Activated naive CD4-positive, alpha-beta T cell treated with Interleukin-2 at 50 U/mL for 16 hours (primary cell): ENCODE measurements at places on chromosomes 3 and 15.

- DNase-seq, result no peak
These were observed 23.8 kb upstream of the ZBED2 start for GRCh38 chr3:111618945-111619344.

DNA sequence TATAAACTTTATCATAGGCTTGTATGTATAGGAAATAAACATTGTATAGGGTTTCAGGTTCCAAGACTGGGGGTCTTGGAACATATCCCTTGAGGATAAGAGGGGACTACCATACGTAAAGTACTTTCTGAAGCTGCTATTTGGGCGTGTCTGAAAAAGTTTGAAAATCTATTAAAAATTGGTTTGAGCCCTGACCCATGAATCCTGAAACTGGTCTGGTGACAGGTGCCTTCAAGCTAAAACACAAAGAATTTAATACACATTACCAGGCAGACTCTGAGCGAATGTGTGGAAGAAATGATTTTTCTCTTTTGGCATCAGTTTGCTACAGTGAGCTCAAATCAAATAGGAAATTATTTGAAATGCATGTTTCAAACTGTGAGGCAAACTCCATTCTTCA, 16.3 kb downstream of the TF start:
- no peak for DNase-seq

GRCh38 chr15:69609176-69609575, 156.6 kb downstream of the RPLP1 start:
- DNase-seq, result no peak

GRCh38 chr3:13308380-13308801, 111.7 kb downstream of the NUP210 start:
- peak; percentile 8 for DNase-seq

GRCh38 chr15:88375234-88375927, 91.8 kb downstream of the MRPL46 start:
- DNase-seq, result no peak

DNA sequence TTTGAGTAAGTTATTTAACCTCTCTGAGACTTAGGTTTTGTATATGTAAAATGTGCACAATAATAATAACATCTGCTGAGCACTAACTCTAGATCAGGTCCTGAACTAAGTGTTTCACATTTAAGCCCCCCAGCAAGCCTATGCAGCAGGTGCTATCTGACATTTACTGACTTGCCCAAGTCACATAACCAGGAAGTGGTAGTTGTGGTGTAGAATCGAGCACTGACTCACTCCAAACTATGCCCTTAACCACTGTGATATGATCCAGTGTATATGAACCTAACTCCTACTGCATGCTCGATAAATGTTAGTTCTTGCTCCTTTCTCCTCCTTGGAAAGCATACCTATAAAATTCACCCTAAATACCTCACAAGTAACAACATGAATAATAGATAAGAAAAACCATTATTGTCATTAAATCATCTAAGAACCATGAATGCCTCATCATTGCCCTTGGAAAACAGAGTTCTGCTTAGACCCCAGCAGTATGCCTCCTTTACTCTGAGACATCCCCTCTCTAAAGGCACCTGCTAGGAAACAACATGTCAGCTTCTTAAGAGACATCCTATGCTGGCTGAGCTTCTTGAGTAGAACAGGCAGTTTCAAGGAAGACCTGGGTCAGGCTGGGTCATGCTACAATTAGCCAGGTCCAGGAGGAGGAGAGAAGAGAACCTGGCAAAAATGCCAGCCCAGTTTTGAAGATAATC, 3.0 kb upstream of the SHC4 start:
- no peak for DNase-seq

- peak; percentile 31 for DNase-seq
These were observed 1.2 kb downstream of the SIDT1 start for GRCh38 chr3:113533534-113533892.

- DNase-seq, result peak; percentile 42
These were observed 20.9 kb downstream of the KAT2B start for GRCh38 chr3:20060974-20061685.

DNA sequence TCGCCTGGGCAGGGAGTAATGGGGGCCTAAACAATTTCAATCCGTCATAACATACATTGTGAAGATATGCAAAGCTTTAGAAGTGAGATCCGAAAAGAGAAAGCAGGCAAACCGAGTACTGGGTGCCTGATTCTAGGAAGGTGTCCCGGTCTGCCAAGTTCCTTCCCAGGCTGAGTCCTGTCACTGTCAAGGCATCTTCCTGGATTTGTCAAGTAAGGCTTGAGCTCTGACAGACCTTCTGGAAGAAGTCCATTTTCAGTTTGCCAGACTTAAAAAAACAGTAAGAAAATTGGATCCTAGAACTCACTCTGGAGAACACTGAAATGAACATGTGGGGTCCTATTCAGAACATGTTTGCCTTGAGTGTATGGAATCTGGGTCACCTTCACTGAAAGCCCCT, 253.9 kb downstream of the RORA start:
- DNase-seq, result no peak

DNA sequence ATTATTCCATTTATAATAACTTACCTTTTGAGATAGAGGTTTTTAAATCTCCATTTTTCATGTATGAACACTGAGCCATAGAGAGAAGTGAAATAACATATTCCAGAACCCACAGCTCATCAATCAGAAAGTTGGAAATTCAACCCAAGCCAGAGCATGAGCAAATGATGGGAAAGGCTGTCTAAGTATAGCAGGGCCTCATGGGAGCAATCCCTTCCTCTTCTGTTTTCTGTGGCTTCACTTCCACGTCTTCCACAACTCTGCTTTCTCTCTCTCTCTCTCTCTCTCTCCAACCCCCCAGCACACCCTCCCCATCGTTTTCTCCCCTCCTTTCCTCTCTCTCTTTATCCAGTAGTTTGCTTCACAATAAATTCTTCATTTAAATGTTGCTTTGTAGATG, 14.8 kb upstream of the IL1RAP start:
- no peak for DNase-seq

- no peak for DNase-seq
These were observed 107.1 kb downstream of the ATG7 start for GRCh38 chr3:11379238-11379823.

GRCh38 chr3:119336823-119337222, 42.6 kb downstream of the ARHGAP31 start:
- no peak for DNase-seq

DNA sequence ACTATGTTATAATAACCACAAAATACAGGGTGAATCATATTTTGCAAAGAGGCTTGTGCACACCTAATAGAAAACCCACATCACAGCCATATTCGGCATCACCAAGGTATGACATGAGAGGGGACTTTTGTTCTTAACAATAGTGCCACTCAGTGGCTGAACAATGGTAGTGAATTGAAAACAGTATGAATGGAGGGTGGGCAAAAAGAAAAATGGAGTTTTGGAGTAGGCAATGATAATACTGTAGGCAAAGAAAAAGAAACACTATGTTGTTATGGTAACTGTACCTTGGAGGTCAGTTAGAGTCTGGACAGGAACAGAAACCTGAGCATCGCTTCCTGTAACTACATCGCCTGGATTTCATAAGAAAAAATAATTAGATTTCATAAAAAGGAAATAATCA, 348.6 kb downstream of the PLCL2 start:
- DNase-seq, result peak; percentile 10

- no peak for DNase-seq
These were observed 4.9 kb downstream of the TMED3 start for GRCh38 chr15:79315623-79316328.

DNA sequence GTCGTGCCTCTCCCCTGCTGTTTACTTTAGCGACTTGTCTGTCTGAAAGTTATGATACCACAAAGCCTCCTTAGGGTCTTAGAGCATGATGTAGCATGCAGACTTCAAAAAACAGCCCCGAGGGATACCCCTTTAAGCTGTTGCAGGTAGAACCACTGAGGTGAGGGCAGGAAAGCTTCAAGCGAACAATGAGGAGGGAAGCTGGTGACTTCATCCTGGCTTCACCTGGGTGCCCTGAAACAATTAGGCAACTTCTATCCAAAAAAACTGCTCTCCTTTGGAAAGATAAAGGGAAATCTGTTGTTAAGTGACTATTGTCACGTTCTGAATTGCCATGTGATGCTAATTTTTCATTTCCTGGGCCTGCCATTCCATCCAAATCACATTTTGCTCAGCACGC, 231.6 kb downstream of the SOX2 start:
- DNase-seq, result no peak

DNA sequence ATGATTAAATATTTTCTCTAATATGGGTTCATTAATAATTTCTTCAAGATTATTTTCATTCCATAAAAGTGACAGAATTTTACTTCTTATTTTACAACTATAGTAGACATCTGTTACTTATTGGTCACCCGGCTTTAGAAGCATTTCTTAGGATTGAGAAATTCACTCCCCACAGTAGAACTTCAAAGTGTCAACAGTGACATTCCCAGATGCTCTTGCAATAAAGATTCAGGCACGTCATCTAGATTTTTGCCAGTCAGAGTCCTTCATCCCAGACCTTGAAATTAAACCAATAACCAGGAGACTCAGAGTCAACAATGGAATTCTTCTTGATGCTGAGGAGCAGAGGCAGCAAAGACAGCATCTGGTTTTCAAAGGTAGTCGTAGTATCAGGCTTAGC, 190.8 kb downstream of the VGLL3 start:
- DNase-seq, result no peak

- DNase-seq, result peak; percentile 68
These were observed 39.6 kb downstream of the TGM4 start for GRCh38 chr3:44913868-44914468.

DNA sequence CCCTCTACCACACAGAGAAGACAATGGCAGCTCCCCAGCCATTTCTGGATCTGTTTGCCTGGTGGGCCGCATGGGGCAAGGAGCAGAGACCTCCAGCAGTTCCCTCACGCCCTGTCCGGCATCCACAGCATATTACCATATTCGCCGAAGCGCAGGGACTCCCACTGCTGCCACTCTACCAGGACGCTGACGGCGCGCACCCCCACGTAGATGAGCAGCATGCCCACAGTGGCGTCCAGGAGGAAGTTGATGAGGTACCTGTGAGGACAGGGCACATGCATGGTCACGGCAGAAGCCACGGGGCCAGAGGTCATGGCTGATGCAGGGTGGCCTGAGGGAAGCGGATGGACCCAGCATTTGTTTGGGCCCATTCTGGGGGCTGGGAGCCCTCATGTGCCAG, 14.8 kb upstream of the MUSTN1 start:
- DNase-seq, result no peak

DNA sequence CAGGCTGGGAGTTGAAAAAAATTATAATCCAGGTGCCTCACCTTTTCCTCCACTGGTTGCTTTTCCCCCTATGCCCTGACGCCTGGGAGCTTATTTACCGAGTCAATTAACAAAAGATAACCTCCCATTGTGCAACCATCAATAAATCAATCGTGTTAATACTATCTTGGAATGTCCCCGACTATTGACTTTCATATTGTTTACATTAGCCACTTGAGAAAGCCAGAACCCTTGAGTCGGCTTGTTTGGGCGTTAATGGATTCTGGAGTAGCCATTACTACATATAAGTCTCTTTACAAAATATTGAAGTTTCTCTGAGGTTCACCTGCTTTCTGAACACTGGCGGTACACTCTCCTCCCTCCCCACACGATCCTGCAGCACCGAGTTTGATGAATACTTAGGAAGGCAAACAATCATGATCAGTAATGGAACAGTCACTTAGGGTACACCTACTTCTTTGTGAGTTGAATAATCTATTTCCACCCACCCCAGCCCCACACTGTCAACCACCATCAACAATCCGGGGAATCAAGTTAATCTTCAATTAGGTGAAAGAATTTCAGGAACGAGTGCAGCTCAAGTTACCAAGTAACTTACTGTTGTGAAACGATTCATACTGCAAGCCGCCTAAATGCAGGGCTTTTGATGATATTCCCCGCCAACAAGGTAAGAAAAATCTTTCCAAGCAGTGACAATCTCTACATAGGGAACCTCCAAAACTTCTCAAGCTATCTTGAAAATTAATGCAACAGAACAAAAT, 159.3 kb upstream of the NR2F2 start:
- DNase-seq, result no peak

DNA sequence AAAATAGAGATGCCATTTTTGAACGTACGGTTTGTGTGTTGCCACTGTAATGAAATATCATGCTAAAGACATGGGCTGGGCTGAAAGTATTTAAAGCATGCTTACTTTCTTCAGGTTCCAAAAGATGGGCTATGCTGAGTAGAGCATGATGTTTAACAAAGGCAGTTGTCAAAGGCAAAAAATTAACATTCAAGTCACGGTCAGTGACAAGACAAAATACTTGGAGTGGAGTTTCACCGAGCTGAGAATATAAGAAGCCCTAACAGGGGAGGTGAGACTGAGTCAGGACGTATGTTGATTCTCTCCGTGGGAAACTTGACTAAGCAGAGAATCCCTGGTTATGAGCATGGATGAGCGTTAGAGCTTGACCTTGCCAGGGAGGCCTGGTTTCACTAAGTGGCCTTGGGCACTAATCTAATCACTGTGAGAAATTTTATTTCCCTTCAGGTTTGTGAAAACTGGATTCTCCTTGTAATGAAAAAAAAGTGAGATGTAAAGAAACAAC, 218.2 kb upstream of the ADAMTS9 start:
- no peak for DNase-seq

DNA sequence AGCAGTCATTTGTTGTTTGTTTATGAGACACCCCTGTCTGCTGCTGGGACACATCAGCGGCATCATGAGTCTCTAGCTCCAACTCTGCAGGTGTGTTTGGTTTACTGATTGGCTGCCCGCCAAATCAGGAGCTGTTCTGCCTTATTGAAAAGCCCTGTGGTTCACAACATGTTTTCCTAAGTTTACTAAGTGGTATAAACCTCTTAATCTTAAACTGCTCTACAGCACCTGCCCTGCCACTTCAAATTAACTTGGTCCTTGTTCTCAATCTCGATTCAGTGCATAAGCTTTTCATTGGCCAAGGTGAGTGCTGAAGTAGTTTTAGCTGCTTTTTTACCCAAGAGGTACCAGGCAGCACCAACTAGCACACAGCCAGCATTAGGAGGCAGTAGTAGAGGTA, 77.8 kb upstream of the WDR72 start:
- no peak for DNase-seq

- DNase-seq, result no peak
These were observed 1182.3 kb downstream of the OTOL1 start for GRCh38 chr3:162678941-162679340.

- DNase-seq, result no peak
These were observed 18.1 kb upstream of the VGLL4 start for GRCh38 chr3:11661827-11662226.

- DNase-seq, result no peak
These were observed 55.0 kb downstream of the CFAP20DC start for GRCh38 chr3:58994746-58995330.

GRCh38 chr3:132268956-132269355, 48.3 kb upstream of the ACP3 start:
- no peak for DNase-seq

GRCh38 chr3:56790016-56790821, 11.5 kb downstream of the ARHGEF3 start:
- peak; percentile 17 for DNase-seq

DNA sequence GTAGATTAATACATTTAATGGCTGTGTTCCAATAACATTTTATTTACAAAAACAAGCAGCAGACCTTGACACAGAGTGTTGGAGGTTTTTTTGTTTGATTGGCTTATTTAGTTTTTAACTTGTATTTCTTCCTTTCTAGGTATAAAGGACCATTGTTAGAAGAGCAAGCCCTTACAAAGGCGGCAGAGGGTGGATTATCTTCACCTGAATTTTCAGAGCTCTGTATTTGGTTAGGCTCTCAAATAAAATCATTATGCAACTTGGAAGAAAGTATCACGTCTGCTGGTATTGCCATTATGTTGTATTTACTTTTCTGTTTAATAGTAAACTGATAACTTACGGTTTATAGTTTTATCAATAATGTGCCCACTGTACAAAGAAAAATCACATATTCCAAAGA, 10.0 kb downstream of the FAM98B start:
- DNase-seq, result no peak

- no peak for DNase-seq
These were observed 174.5 kb upstream of the LRIG1 start for GRCh38 chr3:66675366-66675765.

- no peak for DNase-seq
These were observed 42.8 kb upstream of the IGF2BP2 start for GRCh38 chr3:185867650-185868049.
